ENCODE measurements at places on chromosomes 5 and 9.

DNA sequence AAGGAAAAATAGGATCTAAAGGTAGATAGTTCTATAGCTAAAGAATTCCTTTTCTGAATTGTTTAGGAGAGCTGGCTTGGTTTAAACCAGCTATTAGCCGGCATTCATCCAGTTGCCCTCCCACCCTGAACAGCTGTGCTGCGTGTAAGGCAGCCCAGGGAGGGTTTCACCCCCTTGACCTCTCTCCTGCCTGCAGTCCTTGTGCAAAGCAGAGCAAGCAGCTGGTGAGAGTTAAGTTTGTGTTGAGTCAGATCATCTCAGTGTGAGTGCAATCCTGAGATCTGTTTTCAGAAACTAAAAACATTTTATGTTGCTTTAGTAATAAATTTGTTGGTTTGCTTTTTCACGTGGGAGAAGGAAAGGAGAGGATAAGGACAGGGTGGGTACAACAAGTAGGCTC is 13.0 kb downstream of the SLC25A25 start:
- no peak for DNase-seq

GRCh38 chr5:2094616-2094995 is 211.9 kb upstream of the IRX4 start:
- no peak for DNase-seq

DNA sequence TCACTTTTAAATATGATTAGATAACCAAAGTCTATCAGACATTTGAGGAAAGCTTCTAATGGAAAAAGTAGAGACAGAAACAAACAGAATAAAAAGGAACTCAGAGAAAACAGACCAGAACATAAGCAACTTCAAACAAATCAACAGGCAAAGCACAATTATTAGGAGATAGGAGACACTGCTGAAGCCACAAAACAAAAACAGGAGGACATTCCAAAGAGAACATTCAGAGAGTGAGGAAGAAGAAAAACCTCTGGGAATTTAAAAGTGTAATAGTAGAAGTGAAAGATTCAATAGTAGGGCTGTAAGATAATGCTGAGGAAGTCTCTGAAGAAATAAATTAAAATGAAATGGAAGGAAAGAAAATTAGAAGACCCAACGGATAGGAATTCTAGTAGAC is 83.2 kb upstream of the TBCA start:
- DNase-seq, result no peak

- no peak for DNase-seq
Measured at GRCh38 chr9:120904061-120904977, 22.3 kb downstream of the TRAF1 start.

- no peak for DNase-seq
Measured at GRCh38 chr9:91778031-91778430, 172.0 kb downstream of the ROR2 start.

GRCh38 chr5:175742290-175742994 is 84.6 kb downstream of the HRH2 start:
- DNase-seq, result no peak

DNA sequence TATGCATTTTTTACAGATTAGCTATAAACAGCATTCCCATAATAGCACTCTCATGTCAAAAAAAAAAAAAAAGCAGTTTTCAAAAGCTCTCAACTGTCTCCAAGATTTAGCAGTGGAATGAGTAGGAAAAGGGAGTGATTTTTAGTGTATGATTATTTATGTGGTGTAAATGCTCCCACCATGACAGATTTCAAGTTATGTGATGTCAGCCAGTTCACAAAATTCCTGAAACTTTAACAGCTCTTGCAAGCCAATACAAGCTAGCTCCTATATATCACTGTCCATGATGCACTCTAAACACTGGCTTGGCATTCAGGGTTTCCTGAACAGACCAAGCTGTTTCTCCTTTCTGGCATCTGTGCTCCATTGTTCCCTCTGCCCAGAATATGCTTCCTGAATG is 7.9 kb upstream of the ANKDD1B start:
- no peak for DNase-seq

DNA sequence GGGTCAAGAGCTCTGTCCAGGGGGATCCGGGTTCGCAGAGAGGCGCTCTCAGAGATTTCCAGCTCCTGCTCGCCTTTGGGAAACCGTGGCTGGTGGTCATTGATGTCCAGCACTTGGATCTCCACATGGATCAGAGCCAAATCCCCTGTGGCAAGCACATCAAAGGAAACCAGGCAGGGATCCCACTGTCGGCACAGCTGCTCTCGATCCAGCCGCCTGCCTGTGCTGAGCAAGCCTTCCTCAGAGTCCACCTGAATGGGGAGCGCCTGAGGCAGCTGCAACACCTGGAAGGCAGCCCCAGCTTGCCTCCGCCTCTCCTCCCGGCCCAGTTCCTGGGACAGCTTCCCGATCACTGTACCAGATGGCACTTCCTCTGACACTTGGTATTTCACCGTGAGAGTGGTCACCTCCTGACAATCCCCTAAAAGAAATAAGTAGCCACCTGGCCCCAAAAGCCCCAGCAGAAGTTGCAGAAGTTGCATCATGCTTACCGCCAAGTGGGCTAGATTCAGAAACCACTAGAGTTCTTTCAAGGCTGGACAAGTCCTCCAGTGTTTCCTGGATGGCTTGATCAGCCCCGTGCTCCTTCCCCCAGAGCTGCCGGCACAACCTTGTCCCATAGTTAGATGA is 520 bp downstream of the PCDH12 start:
- no peak for DNase-seq

- no peak for DNase-seq
Measured at GRCh38 chr5:109350537-109351270, 59.1 kb downstream of the PJA2 start.

- DNase-seq, result no peak
Measured at GRCh38 chr5:179749857-179750508, 17.4 kb downstream of the MAML1 start.

DNA sequence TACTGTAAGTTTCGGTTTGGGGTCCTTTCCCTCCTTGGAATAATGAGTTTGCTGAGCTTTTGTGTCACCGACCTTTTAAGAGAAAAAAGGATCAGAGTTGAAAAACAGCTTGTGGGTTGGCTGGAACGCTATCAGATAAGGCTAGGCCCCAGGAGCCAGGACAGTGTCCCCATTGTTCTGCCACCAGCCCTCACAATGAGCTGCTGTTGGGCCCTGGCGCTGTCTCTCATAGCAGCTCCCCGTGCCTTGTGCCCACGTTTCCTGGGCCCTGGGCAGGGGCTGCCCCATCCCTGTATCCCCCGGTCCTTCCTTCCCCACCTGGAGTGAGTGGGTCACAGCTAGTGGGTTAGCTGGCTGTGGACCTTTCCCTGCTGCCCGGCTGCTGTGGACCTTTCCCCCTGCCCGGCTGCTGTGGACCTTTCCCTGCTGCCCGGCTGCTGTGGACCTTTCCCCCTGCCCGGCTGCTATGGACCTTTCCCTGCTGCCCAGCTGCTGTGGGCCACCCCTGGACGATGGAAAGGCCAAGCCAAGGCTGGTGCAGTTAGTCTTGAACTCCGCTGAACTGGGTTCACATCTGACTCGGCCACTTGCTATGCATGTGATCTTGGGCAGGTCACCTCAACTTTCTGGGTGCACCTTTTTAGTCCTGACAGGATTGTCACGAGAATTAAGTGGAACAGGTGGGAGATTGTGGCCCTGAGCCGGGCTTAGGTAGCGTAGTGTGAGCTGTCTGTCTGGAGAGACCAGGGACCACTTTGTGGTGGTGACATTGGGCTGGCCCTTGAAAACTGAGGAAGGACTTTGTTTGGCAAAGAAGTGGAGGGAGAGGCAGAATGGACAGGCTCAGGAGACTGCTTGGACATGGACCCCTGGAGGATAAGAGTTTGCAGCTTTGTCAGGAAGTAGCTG is 99.5 kb downstream of the DAB2IP start:
- DNase-seq, result no peak

DNA sequence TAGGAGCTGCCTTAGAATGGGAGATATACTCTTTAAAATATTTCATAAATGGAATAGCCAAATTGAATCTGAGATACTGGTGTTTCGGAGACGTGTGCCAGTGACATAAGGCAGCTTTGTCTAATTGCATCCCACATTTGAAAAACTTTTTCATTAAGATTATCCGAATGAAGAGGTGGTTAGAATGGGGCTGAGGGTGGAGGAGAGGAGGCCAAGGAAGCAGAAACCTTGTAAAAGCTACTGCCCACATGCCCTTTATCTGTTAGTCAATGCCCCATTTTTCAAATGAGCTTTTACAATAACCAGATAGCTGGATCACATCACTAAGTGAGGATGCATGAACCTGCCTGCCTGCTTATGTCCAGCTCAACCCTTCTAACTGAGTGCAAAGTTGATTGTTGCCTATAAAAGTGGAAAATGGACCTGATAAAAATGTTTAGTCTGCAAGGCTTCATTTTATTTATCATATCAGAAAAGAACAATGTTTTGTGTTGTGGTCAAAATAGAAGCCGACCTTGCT is 34.8 kb downstream of the SNX24 start:
- no peak for DNase-seq

DNA sequence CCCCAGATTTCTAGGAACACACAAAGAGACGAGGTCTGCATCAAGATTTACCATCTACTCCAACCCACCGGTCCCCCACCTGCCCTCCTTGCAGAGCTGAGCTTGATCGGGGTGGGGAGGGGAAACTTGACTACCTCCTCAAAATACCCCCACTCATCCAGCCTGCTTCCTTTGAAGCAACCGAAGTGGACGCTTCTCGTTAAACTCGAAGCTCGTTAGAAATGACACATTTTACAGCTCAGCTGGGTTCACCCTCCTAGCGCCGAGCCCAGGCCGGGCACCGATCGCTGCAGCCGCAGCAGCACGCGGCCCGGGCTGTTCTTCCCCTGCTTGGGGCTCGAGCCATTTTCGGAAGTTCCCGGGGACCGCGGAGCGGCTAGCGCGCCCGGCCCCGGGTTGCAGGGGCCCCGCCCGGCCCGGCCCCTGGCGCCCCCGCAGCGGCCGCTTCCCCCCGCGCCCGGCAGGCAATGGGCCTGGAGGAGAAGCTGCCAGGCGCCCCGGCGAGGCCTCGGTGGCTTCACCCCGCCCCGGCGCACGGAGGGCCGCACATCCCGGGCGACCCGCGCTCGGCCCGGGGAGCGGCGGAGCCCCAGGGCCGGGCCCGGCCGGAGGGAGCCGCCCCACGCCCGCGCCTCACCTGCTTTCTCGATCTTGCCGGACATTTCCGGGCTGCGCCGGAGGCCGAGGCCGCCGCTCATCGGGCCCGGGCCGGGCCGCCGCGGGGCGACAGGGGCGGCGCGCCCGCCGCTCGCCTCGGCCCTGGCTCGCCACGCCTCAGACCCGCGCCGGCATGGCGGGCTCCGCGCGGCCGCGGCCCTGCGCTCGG is 530 bp downstream of the RAPGEF1 start:
- DNase-seq, result no peak

- no peak for DNase-seq
Measured at GRCh38 chr5:152405145-152405544, at the start of gene NMUR2. NMUR2 (minus strand) TSS chr5:152405279; CDS start chr5:152405113, 166 bp downstream.

DNA sequence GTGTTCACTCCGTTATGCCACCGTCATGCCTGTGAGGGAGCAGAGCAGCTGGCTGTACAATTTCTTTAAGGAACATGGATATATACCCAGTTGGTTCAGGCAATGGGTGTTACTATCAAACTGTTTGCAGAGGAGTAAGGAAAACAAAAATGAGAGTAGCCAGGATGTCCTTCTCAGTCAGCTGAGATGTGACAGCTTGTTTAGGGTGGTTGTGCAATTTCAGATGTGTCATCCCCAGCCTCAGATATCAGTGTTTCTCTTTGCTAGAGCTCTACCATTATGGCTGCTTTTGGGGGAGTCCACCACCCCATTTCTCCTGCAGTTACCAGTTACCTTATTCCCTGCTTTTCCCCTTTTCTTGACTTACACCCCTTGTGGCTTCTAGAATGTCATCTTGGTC is 135.2 kb upstream of the SLC24A2 start:
- no peak for DNase-seq

DNA sequence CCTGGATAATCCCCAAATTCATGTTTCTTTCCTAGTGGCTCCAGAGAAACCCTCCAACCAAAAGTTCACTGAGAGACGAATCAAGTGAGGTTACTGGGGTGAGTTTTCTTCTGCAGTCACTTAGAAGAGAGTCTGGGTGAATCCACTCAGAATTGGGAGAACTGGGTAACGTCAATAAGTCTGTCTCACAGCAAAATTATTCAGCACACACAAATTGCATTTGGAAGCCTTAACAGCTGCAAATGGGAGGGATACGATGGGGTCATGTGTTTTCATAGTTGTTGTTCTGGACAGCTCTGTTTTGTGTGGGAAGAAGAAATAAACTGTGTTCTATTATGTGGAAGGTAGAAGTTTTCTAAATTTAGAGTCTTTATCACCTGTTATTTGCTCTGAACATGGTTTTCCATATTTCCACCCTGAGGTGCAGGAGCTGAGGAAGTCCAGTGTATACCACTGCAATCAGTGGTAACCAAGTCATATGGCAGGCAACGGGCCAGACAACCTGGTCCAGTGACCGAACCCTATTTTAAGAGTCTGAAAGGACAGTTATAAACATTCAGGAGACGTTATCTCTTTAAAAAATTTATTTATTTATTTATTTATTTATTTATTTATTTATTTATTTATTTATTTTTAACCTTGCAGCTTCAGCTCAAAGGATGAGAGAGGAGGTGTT is 21.9 kb downstream of the MARCHF3 start:
- no peak for DNase-seq

DNA sequence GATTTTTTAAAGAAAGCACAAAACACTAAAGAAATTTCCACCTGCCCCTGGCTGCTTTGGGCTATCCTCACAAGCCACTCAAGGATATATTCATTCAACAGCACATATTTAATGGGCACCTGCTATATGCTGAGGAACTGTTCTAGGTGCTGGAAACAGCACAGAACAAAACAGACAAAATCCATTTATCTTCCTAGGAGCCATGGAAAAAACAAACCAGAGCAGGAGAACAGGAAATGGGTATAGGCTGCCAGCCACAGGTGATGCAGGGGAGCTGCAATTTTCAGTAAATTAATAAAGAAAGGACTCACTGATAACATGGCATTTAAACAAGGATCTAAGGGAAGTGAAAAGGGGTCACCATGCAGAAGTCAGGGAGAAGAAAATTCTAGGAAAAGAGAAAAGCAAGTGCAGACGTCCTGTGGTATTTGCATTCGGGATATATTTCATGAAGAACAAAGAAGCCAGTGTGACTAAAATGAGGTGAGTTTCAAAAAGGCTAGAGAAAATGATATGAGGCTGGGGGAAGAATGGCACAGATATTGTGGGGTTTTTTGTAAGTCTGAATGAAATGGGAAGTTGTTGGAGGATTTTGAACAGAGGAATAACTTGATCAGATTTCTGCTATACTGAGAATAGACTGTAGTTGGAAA is 152.2 kb downstream of the ADAMTSL1 start:
- no peak for DNase-seq

All from stimulated activated CD8-positive, alpha-beta memory T cell treated with anti-CD3 and anti-CD28 coated beads, Interleukin-7, amount 100 ng/mL, for 48 hours (primary cell).